ENCODE measurements at places on chromosomes 16 and 17.
A peak's percentile ranks its signal among the peaks of the same experiment; 100 is the strongest.

DNA sequence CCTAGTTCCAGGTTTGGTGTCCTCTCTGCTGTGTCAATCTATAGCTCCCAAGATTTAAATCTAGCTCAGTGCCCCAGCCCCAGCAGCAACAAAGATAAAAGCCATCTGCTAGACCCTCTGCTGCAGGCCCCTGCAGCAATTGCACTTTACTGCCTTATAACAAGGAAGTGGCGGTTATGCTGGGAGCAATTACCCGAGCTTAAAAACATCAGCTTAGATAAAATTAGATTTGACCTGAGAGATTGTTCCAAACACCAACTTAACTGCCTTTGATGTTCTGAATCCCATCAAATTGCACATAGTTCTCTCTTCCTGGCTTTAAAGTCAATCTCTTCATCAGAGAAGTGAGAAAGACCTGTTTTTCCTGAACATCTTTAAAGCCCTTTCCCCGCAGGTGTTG is 62.4 kb upstream of the SHISA6 start:
- no peak for DNase-seq

- peak; percentile 16 for DNase-seq
These were observed 63.4 kb downstream of the PITPNC1 start for GRCh38 chr17:67440277-67441051.

DNA sequence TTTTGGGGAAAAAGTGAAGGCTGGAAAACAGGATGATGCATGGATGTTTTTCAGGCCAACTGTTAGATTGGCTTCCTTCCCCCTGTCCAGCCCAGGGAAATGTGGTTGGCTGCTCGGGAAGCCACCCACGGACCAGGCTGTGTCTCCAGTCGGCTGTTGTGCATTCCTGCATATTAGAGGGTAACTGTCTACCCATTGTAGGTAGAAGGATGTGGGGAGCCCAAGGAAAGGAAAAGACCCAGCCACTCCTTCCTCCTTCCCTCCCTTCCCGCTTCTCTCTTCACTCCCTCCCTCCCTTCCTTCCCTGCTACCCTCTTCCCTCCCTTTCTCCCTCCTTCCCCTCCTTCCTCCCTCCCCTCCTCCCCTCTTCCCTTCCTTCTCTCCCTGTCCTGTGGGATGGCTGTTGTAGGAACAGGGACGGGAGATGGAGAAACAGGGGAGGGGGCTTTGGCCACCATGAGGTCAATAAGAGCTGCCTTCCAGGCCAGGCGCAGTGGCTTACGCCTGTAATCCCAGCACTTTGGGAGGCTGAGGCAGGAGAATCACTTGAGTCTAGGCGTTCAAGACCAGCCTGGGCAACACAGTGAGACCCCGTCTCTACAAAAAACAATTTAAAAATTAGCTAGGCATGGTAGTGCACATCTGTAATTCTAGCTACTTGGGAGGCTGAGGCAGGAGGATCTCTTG is 16.9 kb downstream of the SYT17 start:
- no peak for DNase-seq

DNA sequence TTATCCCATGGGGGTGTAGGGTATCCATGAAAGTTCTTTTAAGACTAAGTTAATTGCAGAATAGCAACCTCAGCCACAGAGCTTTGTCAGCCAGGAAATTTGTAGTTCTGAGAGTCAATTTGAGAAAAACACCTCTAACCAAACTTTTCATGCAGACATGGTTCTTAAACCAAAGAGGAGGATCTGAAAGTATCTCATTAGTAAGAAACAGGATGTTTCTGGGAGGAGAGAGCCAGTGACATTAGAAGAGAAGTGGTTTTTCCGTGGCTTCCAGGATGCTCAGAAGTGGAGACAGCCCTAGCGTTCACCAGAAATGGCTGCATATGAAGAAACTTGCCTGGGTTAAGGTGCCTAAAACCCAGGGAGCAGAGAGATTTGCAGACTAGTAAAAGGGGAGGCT is 7.9 kb downstream of the GNAO1 start:
- DNase-seq = no peak

GRCh38 chr17:12940699-12941098 is 77.1 kb downstream of the ELAC2 start:
- DNase-seq = no peak

DNA sequence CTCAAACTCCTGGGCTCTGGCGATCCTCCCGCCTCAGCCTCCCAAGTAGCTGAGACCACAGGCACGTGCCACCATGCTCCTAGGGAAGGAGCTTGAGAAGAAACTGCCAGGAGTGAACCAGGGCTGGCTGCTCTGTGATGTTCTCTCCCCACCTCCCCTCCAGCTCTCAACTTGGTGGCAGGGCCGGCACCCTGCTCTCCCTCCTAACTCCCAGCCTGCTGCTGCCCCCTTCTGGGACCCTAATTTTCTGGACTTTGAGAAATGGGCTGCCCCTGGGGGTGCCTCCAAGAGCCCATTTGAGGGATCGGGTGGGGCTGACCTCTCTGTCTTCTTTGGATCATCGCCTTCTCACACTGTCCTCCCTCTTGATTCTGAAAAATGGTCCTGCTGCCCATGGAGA is 14.9 kb upstream of the STAT3 start:
- no peak for DNase-seq

DNA sequence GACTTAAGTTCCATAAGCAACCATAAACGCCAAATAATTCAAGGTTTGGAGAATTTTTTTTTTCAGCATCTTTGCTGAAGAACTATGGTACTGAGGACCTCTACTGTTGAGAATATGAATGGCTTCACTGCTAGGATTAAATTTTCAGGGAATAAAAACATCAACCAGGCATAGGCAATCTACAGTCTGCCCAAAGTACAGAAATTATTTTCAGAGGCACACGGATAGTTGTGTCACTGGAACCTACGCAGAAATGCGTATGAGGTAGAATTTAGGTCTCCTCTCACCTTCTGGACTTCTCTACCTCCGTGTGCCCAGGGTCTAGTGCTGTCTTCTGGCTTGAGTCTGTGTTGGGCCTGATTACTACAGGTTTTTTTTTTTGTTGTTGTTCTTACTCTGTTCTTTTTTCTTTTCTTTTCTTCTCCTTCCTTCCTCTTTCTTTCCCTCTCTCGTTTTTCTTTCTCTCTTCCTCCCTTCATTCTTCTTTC is 39.7 kb downstream of the NACA2 start:
- DNase-seq = peak; percentile 41

GRCh38 chr17:82659886-82660285 is 11.6 kb upstream of the WDR45B start:
- DNase-seq = no peak

GRCh38 chr16:69253870-69254341 is 57.2 kb upstream of the VPS4A start:
- no peak for DNase-seq

DNA sequence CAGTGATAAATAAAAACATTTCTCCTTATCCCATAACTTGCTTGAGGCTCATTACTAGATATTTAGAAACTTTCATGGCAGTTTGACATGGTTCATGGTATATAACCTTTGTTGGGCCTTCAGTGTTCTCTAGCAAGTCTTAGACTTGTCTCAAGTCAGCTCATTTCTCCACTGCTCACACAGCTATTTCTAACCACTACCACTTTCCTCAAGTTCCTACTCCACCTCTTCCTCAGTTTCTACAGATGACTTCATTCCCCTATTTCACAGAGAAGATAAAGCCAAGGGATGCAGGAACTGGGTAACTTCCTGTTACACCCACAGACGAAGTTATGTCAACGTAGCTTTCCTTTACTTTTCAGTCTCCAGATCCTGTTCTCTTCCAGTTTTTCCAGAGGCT is 23.2 kb downstream of the NLK start:
- no peak for DNase-seq

- DNase-seq = no peak
These were observed 218.6 kb upstream of the CDH8 start for GRCh38 chr16:62254847-62255246.

DNA sequence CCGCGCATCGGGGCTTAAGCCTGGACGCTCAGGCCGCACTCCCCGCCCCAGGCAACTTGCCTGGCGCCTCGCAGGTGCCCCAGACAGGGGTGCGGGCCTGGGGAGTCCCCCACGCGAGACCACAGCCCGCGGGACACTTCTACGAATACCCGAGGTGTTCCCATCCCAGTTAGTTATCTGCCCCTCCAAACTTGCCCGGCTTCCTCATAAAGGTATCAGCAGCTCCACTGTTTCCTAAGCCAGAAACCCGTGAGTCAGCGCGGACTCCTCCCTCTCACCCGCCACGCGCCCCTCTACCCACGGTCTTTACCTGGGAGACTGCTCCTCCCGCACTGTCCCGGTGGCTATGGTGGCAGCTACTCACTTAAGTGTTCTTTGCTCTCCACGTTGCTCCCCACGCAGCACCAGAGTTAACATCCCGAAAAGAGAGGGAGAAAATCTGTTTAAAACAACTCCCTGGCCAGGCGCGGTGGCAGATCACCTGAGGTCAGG is 1.0 kb upstream of the CREBBP start:
- DNase-seq = peak; percentile 26

DNA sequence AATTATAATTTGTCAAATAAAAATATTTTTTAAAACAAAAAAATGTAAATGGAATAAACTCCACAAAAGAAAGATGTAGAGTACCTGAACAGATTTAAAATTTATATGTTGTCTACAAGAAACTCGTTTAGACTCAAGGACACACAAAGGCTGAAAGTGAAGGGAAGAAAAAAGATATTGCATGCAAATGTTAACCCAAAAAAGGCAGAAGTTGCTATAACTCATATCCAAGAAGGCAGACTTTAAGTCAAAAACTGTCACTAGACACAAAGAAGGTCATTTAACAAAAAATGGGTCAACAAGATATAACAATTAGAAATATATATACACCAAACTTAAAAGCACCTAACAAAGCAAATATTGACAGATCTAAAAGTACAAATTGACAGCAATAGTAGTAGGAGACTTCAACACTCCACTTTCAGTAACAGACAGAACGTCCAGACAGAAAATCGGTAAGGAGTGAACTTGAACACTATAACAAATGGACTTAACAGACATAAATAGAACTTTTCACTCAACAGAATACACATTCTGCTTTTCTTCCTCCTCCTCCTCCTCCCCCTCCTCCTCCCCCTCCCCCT is 40.8 kb upstream of the MYLK3 start:
- DNase-seq = no peak

DNA sequence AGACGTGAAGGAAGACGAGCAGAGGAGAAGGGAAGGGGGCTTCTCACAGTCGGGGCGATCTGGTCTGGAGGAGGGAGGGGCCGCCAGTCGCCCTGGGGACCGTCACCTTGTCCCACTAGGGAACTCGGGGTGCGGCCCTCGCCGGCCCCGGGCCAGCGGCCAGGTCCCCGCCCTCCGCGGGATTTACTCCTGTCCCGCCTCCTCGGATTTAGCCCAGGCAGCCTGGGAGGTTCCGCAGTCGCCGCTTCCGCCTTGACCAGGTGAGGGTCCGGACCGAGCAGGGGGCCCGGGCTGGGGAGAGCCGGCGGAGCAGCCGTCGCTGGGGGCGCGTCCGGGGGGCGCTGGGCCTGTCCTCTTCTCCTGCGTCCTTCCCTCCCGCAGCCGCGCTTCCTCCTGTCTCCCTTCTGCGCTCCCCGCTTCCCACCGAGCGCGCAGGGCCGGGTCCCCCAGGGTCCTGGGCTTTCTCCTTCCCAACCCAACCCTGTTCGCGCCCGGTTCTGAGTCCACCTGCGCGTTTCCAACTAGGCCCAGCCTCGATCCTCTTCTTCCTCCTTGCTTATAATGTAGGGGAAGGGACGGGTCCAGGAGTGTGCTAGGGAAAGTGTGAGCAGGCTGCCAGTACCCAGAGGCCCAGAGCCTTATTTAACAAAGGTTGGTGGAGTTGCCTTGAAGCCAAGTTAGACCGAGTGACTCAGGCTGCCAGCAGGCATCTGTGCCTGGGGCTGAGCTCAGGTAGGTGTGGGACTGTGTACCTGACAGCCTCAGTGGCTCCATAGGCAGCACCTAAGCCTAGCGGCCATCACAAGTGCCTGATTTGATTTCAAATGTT is at the start of gene TNK1:
TNK1 (plus strand) TSS at position 235 of the 829 bp plus-strand sequence. CDS start 1,838 bp downstream, outside the sequence.
- no peak for DNase-seq

DNA sequence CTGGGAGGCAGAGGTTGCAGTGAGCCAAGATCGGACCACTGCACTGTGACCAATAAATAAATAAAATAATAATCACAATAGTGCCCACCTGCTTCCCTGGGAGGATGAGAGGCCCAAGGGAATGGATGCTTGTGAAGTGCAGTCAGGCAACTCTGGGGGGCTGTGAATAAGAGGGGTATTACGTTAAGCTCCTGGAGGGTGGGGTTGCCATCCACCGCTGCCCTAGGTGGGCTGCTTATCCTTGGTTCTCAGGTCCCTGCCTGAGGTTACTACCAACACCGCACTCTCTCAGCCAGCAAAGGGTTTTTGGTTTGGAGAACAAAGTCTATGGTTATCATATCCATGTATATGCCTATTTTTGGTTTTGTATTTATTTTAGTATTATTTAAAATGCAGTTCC is 48.6 kb upstream of the CBFA2T3 start:
- DNase-seq = no peak

DNA sequence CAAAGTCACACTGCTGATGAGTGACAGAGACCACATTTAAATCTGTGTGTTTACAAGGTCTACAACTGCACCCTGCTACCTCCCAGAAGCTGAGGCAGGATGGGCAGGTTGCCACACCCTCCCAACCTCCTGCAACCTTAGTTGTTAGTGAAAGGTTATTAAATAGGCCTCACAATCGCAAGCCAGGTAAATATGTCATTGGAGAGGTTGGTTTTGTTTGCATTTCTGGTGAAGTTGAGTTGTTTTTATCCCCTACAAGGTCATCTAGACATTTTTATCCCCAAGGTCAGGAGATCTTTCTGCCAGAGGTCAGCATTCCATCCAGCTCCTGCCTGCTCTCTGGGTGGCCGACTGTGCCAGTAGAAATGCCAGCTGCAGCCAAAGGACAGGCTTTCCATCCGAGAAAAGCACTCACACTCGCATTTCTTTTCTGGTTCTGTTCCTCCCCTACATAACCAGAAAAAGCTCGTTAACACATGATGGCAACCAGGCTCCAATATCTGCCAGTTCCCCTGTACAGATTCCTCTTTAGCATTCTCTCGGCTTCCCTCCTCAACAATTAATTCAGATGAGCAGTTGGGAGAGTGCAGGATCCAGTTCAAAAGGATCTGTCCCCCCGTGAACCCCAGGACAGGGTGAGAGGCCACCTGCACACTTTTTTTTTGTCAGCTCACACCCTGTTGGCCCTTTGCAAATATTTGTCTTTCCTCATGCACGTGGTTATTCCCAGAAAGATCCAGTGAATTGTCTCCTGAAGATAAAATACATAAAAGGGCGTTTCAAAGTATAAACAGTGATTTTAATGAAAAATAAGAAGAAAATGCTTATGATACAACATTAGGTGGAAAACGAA is 562.8 kb downstream of the MAF start:
- DNase-seq = no peak

Measured in Caki2 (cell line).